Kidney epithelial cell (primary cell): ENCODE measurements at places on chromosomes 6 and 20.

DNA sequence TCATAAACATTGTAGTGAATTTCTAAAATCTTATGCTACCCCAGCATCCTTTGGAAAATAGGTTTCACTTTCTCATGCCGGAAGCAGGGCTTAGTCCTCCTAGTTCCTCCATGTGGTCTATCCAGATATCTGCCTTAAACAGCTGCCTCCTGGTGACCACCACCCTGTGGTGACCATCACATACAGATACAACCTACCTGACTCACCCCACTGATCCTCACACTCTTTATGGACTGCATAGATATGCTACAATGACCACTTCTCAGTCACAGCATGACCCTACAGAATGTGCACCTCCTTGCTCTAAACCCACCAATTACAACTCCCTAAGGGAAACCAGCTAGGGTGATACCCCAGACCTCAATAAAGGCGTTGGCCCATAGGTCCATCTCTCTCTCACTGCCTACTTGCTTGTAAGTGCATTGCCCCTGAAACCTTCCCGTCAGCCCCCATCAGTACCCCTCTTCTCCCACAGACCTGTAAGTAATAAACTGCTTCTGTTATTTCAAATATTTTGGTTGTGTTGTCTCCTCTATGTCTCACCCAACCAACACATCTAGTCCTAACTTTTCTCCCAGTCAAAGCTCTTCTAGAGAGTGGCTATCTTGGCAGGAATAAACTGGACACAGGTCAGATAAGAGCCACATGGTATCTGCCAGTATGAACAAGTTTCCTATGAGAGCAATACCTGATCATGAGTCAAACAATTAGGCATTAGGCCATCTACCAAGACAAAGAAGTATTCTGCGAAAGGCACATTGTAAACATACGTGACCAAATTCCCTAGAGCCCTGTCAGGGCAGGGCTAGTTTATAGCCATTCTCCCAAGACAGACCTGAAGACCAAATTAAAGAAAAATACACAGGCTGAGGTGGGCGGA lies 39.4 kb upstream of the PLEKHG1 start:
- no peak for DNase-seq

DNA sequence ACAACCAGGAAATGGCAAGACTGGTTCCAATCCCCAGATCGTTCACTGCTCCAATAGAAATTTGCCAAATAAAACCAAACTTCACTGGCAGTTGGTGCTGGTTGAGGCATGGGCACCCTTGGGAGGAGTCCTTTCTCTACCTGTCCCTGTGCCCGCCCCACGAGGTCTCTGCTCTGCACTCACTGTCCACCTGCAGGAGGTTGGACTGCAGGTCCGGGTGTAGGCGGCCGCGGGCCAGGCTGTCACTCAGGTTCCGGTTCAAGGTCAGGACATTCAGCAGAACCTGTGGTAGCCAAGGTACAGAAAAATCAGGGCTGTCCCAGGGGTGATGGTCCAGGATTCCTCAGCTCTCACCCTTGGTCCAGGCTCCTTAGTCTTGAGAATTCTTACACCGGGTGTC lies 22.9 kb downstream of the GGT7 start:
- DNase-seq, result no peak

DNA sequence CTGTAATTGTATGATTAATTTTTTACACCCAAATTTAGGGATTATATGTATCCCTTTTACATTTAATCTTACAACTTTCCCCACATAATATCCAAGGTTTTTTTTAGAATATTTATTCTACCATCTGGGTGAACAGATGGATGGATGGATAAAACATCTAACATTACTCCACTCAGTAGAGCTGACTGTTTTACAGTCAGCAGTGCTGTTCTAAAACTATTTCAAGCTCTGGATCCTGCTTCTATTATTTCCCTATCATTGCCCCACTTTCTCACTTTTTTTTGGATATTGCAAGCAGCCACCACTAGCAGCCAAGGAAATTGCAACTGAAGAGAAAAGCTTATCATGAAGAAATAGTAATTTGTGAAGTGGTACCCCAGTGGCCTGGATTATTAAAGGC lies 173.7 kb downstream of the ARHGAP18 start:
- no peak for DNase-seq

- DNase-seq, result no peak
Measured at GRCh38 chr6:21909321-21909720, 315.8 kb downstream of the SOX4 start.

GRCh38 chr6:68158256-68158655 lies 476.8 kb upstream of the ADGRB3 start:
- DNase-seq, result no peak

DNA sequence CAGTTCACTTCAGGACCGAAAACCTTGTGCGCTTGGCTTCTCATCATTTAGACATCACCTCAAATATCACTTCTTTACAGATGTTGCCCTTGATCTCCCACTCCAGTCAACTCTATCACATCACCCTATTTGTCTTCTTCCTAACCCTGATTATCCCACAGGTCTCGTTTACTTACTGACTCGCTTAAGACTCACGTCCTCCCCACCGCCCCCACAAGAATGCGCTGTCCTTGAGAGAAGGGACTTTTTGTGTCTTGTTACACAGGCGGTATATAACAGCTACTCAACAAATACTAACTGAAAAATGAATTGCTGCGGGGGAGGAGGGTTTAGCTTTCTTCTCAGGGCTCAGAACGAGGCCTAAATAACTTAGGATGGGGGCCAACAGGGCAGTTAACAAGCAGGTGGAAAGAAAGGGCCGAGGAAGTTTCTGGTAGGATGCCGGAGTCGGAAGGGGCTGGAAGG lies 527 bp downstream of the TOMM34 start:
- peak; percentile 47 for DNase-seq
